Stimulated activated CD4-positive, alpha-beta T cell treated with anti-CD3 and anti-CD28 coated beads, Interleukin-2, amount 100 ng/mL, for 48 hours (primary cell): ENCODE measurements at places on chromosomes 7 and 10.

- no peak for DNase-seq
These were observed 65.8 kb downstream of the ARID5B start for GRCh38 chr10:61967298-61967697.

DNA sequence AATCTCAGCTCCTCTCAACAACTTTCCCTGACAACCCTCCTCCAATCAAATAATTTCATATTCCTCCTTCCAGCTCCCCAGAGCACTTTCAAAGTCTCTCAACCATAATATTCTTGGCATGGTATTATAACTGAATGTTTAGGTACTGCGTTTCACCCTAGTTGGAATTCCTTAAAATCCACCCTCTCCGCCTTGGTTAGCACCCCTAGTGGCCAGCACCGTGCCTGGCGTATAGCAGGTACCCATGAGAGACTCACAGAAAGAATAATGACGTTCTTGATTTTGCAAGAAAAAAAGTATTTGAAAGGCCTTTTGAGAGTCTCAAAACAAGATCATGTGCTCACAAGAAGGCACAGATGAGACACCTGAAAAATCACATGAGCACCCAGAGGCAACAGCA, 50.9 kb downstream of the GLI3 start:
- no peak for DNase-seq

GRCh38 chr10:21260506-21261149, 264.9 kb downstream of the SKIDA1 start:
- no peak for DNase-seq

DNA sequence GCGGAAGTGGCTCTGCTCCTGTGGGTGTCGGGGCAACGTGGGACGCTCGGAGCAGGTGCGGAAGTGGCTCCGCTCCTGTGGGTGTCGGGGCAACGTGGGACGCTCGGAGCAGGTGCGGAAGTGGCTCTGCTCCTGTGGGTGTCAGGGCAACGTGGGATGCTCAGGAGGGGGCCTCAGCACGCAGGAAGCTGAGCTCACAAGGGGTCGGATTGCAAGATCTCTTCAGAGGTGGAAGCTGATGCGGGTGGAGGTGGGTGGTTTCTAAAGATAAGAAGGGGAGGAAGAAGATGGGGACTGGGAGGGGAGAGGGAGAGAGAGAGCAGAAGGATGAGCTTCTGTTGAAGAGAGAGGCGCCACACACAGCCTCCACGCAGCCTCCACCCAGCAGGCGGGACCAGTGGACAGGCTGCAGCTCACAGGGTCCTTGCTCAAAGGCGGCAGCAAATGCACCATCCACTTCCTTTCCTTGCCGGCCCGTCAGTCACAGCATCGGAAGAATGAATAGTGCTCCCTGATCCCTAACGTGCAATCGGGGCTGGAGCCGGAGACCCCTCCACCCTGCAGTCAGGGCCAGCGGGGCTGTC, 78.7 kb downstream of the PTPRN2 start:
- no peak for DNase-seq

- DNase-seq = no peak
These were observed 2.2 kb downstream of the SMARCD3 start for GRCh38 chr7:151246102-151246850.

DNA sequence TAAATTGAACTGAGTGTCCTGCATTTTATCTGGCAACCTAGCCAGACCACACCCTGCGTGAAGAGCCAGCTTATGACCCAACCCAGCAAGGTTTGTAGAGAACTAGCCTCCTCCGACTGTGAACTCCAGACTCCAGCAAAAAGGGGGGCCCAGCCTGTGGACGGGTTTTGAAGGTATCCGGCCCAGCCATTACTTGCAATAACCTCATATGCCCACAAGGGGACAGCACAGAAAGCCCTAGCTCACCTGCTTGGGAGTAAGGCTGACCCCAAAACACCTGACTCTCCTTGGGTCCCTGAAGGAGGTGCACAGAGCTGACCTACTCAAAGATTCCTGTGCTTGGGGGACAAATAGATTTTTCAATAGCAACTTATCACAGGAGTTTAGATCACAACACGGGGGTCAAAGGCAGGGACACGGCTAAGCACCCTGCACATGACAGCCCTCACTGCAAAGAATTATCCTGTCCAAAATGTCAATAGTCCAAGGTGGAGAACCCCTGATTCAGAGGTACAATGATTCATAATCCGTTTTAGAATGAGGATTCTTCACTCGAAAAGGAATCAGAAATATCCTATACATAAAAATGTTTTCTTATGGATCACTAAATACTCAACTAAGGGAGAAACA, 4.6 kb downstream of the TRPV6 start:
- peak; percentile 33 for DNase-seq

GRCh38 chr7:8785081-8785480, 351.7 kb downstream of the NXPH1 start:
- DNase-seq = no peak

- DNase-seq = no peak
These were observed 125.9 kb upstream of the INSYN2A start for GRCh38 chr10:127322286-127322685.

GRCh38 chr10:132972986-132973902, 30.9 kb upstream of the CFAP46 start:
- DNase-seq = no peak

DNA sequence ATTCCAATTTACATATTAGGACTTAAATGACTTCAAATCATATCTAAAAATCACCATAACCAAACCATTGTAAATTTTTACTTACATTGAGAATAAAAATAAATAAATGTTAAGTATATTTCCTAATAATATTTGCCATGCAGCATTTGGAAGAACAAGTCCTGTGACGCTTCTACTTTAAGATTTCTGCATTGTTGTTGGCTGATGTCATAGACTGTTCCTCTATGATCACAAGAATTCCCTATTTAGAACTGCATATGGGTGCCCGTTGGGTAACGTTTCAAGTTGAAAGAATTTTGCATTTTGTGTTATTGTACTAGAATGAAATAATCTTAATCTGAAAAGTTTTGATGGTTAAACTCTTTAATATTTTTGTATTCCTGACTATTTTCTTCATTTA, 5.1 kb upstream of the ITGB1 start:
- DNase-seq = no peak

DNA sequence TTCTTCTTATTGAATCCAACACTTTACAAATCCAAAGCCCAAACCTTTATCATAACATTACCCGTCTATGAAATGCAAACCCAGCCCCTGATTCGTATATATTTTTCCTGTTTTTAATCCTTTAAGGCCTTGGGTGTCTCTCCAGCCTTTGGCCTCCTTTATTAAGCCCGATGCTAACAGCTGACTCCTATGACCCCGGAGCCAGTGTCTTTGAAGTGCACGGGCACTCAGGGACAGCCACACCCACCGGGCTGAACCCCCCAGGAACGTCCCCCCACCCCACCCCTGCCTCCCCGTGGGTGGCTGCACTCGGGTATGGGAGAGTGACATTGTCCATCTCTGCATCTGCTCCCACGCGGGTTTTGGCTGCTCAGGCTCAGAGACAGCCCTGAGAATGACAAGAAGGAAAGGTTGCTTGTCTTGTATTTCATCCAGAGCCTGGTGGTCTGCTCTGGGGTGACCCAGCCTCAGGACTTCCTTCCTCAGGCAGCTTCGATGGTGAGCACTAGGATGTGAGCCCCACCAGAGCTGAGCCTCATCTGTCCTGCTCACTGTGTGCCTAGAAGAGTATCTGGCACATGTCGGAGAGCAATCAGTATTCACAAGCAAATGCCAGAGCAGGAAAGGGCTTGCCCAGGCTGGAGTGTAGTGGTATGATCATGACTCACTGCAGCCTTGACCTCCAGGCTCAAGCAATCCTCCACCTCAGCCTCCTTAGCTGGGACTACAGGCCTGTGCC, 210.4 kb downstream of the SKIDA1 start:
- DNase-seq = no peak

DNA sequence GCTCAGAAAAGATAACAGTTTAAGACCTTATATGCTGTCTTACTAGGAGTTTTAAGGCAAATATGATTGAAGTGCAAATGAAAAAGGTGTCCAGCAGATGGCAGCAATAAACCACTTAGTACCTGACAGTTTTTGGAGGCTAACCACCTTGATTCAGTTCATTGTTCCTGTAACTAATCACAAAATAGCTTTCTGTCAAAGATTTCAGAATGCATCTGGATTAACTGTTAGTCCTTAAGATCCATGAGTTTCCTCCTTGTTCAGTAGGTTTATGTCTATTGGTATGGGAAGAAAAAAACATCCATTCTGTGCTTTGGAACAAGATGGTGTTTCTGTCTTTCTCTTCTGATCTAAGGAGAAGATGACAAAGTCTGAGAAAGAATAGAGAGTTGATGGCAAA, 46.6 kb downstream of the CCSER2 start:
- DNase-seq = peak; percentile 28

- DNase-seq = no peak
These were observed 41.3 kb downstream of the WNT2 start for GRCh38 chr7:117281562-117281961.

DNA sequence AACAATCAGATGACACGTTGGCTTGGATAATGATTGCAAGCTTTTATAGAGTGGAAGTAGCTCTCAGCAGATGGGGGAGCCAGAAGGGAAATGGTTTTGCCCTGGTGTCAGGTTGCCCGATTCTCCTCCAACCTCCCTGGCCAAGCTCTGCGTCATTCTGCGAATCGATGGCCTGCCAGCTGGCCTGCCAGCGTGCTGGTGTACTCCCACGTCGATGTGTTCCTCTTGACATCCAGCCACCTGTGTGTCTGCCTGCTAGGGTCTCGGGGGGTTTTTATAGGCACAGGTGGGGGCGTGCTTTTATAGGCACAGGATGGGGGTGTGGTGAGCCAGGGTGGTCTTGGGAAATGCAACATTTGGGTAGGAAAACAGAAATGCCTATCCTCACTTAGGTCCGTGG, 4.6 kb downstream of the NET1 start:
- DNase-seq = no peak

DNA sequence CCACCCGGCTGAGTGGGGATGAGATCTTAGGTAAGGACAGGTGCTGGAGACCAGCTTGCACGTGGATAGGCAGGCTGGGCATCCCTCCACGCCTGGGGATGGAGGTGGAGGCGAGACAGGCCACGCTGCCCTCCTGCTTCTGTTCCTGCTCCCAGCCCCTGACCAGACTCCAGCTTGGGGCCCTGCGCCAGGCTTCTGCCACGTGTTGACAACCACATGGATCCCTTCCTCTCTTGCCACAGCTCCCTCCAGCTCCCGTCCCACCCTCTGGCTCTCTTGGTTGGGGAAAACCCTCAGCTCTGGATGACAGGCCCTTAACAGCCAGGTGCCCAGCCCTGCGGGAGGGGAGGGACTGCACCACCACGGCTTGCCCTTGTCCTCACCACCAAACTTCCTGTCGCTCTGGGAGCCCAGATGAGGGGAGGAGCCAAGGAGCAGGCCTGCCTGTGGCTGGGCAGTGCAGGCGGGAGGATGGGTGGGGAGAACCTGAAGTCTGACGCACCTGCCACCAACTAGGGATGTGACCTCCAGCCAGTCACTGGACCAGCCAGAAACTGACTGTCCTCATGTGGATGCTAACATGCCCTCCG, 36.0 kb downstream of the KCNH2 start:
- no peak for DNase-seq

DNA sequence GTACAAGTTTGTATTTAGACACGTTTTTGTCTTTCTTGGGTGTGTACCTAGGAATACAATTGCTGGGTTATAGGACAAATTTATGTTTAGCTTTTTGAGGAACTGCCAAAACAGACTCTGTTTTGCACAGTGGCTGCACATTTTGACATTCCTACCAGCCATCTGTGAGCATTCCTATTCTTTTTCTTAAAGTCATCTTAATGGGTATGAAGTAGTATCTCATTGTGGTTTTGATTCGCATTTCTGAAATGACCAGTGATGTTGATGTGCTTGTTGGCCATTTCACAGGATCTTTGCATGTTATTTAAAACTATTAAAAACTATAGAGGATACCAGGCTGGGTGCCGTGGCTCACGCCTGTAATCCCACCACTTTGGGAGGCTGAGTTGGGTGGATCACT, 32.6 kb upstream of the IL15RA start:
- no peak for DNase-seq

- no peak for DNase-seq
These were observed 84.0 kb upstream of the GTF2I start for GRCh38 chr7:74573512-74573911.

GRCh38 chr10:100531761-100532160, 2.1 kb upstream of the NDUFB8 start:
- DNase-seq = no peak

GRCh38 chr7:33986451-33986850, 81.1 kb downstream of the BMPER start:
- no peak for DNase-seq

DNA sequence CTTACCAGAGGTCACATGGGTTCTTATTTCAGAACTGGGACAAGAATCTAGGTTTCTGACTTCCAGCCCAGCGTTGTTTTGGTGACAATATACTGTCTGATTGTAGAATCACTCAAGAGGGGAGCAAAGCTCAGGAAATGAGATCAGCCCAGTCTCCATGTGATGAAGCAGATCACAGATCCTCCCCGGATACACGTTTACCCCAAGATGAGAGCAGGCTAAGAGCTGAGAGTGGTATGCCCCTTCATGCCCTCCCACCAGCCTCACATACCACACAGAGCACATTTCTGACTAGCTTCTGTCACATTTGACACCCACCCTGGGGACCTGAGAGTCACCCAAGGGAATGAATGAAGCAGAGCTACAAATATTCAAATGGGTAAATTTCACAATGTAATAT, 27.1 kb upstream of the PRKCQ start:
- no peak for DNase-seq

DNA sequence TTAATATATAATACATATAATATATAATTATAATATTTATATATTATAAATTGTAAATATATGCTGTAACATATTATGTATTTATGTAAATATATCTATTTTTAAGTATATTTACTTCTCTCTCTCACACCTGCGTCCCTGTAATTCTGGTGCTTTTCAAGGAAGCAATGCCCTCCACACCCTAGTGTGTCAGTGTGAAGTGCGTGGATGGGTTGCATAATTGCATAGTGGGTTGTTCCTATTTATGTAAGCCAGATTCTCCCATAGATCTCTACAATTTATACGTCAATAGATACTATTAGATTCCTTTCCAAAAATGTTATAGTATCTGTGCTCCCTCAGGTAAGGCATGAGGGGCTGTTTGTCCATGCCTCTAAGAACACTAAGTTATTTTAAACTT, 49.9 kb upstream of the CPN1 start:
- no peak for DNase-seq

DNA sequence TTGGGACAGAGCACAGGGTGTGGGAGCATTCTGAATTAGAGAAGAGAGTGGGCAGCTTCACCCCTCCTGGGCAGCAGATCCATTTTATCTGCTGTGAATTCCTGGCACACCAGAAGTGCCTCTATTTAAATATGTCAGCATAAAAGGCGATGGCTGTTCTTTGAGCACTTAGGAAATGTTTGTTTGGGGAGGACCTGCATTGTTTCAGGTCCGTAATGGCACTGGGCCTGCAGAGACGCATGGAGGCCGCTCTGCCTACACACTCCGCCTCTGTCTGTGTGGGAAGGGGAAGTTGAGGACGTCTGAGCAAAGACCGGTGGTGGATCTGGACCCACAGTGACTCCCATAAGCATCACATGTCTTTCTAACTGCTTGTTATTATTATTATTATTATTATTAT, 253.2 kb downstream of the CAMK1D start:
- no peak for DNase-seq
